ENCODE measurements at places on chromosomes 3 and 15. TPM values are rescaled to one million over a fixed set of nuclear protein-coding genes. Genes with fewer than 3 reads are reported as not detected.

DNA sequence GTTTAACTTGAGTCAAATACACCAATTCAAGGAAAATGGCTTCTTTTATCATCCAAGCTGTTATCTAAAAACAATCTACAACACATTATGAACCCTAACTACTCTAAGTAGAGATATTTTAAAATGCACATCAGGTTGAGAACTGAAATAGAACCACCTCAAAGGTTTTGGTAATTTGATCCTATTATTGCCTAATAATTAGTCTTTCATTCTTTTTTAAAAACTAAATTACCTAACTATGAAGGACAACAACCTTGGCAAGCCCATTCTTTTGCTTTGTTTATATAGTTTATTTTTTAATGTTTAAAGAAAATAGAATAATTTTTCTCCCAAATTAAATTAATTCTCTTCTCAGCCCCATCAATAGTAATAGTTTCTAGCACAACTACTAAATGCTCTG lies 61.1 kb upstream of the PPIB start:
- DNase-seq: no peak

- DNase-seq: no peak
Observed at GRCh38 chr15:95880630-95881029, 449.9 kb upstream of the NR2F2 start.

GRCh38 chr3:195003006-195003892 lies 267.7 kb downstream of the XXYLT1 start:
- DNase-seq: no peak

DNA sequence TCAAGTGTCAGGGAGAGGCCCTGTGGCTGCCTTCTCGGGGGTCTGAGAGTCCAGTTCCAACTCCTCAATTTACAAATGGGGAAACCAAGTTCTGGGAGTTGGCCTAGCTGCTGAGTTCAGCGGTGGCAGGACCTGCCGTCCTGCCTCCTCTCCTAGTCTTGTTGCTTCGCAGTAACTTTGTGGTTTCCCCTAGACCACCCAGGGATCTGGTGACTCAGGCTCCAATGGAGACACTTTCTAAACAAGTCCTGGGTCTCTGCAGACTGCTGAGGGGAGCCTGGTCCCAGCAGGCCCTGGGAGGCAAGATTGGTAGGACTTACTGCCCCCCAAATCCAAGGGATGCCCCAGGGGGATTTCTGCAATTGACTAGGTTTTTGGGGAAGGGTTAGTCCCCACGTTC lies 83.6 kb downstream of the SMAD6 start:
- no peak for DNase-seq

DNA sequence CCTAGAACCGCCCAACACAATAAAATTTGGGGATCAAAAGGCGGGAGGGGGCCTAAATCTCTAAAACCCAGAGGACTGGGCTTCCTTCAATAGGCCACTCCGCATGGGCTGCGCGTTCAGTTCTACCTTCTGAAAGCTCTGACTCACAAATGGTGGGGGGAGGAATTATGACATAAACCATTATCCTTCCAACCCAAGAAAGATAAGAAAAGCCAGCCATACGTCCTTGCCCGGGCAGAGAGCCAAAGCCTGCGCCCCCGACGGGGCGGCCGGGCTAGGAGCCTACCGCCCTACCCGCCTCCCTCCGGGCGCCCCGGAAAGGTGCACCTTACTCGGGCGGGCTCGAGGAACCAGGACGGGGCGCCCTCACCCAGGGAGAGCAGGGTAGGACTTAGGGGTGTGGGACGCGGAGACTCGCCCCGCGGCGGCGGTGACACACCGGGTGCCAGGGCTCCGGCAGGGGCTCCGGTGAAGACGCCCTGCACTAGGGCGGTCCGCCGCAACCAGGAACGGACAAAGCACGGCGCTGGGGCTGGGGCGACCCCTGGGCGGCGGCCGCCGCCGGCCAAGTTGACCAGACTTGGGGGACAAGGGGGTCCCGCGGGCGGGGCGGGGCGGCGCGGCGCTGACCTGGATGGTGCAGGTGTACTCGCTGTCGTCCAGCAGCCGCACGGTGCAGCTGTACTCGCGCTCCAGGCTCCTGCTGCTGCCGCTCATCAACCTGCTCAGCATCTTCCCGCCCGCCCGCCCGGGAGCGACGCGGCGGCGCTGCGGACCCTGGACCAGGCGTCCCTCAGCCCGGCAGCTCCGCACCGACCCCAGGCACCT lies 534 bp downstream of the FRMD5 start:
- no peak for DNase-seq

GRCh38 chr15:35673093-35673684 lies 127.2 kb upstream of the DPH6 start:
- no peak for DNase-seq

TNFSF10 gene
- 156 TPM for total RNA-seq

CLSTN2 gene
- total RNA-seq: 35.8 TPM

DUOX1 gene
- total RNA-seq: 1.4 TPM

- no peak for DNase-seq
Observed at GRCh38 chr3:187773233-187774184, 28.2 kb upstream of the BCL6 start.

DNA sequence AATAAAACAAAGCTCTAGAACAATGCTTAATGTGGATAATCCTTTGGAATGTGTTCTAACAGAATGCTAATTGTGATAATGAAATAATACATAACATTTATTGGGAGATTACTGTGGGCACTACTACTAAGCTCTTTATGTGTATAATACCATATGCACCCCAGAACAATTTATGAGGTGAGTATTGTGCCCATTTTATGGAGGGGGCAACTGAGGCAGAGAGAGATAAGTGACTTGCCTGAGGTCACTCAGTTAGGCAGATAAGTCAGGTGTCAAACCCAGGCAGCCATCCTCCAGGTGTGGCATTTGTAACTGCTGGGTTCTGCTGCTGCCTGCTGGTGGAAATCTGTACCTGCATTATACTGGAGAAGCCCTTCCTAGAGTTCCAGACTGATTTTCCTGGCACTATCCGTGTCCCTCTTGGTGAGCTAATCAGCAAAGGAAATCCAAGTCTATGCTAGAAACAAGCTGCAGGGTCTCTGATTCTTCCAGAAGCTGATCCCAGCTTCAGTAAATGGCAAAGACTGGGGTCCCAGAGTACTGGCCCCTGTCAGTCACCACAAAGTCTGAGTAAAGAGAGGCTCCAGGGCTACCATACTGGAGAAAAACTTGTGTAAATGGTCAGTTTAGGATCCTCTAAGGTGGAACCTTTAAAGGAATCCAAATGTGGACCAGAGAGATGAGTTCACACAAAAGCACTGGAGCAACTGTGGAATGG lies 22.6 kb upstream of the RBP1 start:
- no peak for DNase-seq

GRCh38 chr15:62874959-62875625 lies 167.5 kb upstream of the TPM1 start:
- no peak for DNase-seq

DNA sequence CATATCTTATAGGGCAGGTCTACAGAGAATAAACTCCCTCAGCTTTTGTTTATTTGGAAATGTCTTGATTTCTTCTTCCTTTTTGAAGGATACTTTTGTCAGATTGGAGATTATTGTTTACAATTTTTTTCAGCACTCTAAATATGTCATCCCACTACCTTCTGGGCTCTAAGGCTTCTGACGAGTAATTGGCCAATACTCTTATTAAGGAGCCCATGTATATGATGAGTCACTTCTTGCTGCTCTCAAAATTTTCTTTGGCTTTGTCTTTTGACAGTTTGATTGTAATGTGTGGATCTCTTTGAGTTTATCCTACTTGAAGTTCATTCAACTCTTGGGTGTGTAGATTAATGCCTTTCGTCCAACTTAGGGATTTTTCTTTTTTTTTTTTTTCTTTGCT lies 28.9 kb upstream of the CD200R1L start:
- DNase-seq: no peak

IL17RD gene
- total RNA-seq: 13.2 TPM

GRCh38 chr3:55942868-55943267 lies 455.8 kb upstream of the WNT5A start:
- DNase-seq: no peak

DNA sequence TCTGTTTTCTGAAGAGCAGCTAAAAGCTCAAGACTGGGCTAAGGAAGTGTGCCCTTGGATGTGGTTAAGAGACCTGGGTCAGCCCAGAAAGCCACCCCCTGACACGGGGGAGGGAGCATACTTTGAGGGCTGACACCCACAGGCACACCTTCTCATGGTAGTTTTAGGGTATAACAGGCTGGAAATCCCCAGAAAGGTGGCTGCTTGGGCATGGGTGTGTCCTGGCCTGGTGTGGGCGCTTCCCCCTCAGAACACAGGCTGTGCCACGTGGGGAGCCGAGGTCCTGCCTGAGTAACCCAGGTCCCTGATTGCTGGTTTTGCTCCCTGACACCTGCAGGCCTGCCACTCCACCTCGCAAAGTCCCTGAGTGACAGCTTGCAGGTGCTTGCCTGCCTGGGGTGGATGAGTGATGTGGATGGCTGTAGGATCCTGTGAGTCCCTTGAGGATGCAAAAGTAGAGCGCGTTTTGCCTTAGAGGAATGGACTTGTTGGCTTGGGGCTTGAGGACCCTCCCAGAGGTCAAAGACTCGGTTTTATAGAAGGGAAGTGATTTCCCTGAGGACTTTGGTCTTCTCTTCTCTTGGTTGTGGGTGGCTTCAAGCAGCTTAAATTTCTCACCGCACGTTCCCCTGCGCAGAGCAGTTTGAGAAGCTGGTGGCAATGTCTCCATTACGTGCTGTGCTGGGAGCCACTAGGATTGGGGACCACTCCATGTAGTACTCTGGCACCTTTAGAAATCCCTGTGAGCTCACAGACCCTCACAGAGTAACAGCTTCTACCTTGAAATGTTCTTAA lies 94.4 kb downstream of the DNASE1L3 start:
- no peak for DNase-seq

- DNase-seq: no peak
Observed at GRCh38 chr15:66659384-66659783, 42.7 kb upstream of the SMAD6 start.

FEZF2 gene
- total RNA-seq: not detected

DNA sequence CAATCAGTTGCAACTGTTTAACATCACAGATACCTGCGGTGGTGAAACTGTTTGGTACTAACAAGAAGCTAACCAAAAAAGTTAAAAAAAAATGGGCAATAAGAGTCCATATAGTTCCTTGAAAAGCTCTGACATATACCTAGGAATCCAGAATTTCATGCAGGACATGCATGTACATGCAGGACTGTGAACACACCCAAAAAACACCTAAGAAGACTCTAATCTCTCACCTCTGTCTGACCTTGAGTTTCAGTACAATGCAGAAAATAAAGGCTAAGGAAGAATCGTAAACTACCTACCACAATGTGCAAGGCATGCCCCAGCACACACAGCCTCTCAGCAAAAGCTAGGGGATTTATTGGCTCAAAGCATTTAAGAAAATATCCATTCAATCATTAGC lies 110.7 kb upstream of the GOLGA8J start:
- no peak for DNase-seq

DNA sequence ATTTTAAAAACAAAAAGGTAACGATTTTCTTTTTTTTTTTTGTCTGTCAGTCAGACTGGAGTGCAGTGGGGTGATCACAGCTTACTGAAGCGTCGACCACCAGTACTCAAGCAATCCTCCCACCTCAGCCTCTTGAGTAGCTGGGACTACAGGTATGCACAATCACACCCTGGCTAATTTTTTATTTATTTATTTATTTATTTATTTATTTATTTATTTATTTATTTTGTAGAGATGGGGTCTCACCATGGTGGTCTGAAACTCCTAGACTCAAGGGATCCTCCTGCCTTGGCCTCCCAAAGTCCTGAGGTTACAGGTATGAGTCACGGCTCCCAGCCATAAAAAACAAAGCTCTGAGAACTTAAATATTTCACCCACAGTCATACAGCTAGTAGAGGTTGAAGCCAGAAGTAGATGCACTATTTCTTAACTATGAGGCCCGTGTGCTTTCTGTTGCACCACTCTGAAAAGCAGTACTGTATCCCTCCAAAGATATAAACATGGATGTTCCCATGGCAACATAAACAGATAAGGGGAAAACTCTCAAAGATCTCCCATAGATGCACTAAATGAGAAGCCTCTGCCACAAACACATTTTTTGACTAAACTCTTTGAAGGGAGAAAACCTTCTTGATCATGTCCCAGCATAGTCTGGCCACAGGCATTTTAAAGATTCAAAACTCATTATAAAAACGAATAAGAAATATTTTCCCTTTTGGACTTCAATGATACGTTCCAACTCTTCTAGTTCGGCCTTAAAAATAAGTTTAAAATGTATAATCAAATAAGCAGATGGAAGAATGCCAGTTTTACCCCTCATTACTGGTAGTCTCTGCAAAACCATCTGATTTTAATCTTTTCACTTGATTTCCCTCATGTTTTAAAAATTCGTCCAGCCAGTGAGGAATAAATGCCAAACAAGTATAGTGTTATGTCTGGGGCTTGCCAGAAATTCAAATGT lies 162.3 kb upstream of the ARHGEF26 start:
- no peak for DNase-seq

SIDT1 gene
- 3.3 TPM for total RNA-seq

GRCh38 chr3:120443626-120444123 lies 7.1 kb downstream of the FSTL1 start:
- no peak for DNase-seq

All from omental fat pad (tissue), 4 donors.